ENCODE measurements at places on chromosomes 13 and 19.
A peak's percentile ranks its signal among the peaks of the same experiment; 100 is the strongest.

DNA sequence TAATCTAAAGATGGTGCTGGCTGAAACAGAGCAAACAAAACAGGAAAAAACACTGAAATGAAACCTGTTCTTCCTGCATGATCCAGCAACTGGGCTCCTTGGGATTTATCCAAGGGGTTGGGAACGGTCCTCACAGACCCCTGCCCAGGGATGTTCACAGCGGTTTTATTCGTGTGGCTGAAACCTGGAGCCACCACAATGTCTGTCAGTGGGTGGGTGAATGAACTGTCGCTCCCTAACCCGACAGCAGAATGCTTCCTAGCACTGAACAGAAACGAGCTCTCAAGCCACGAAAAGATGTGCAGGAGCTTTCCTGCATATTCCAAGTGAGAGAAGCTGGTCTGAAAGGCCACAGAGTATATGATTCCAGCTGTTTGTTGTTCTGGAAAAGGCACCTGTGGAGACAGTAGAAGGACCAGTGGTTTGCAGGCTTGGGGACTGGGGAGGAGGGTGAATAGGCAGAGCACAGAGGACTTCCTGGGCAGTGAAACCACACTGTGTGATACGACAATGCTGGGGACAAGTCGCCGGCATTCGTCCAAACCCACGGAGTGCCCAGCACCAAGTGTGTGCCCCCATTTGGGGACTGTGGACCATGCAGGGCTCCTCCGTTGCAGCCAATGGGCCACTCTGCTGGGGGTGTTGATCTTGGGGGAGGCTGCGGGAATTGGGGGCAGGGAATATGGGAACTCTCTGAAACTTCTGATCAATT, 73.9 kb downstream of the TEX29 start:
- DNase-seq, result no peak

DNA sequence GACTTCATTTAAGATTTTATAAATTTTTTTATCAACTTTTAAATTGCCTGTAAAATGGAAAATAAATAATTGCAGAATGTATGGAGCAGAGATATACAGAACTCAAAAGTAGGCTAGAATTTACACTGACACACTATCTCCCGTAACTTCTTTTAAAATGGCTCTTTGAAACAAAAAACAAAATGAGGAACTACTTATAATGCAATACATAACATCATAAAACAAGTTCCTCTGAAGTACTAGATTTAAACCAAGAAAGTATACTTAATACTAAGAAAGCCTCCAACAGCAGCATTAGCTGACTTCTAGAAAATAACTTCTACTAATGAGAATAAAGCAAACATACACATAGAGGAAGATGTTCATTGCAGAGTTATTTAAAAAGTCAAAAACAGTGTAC, 17.0 kb downstream of the RBM26 start:
- DNase-seq, result no peak

DNA sequence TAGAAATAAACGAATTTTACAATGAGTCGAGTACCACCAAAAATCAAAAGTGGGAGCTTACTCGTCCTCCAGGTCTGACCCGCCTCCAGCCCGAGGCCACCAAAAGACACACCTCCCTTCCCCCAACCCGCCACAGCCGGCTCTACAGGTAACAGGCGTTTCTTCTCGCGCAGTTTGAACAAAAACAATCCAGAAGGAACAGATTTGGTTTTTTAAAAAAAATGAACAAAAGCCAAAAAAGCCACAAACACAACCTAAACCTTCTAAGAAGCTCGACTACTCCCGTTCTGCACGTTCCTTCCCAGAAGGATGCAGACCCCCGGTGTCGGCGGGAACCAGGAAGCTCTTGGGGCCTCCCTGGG, 671 bp downstream of the ZDHHC20 start:
- no peak for DNase-seq

DNA sequence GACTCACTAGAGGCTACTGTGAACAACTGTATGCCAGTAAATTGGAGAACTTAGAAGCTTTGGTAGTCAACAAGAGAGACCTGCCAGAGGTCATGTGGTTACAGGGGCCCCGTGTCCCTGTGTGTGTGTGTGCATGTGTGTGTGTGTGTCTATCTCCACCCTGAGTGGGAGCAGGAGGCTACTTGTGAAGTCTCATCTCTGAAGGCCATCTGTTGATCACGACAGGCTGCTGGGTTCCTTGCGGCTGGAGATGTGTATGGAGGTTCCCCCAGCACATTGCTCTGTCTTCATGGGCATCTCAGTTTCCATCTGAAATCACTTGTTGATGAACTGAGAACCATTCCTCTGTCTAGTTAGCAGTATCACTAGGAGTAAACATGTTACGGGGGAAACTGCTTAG, 58.2 kb upstream of the TEX29 start:
- DNase-seq, result no peak

- DNase-seq, result peak; percentile 16
These were observed 170.6 kb downstream of the FLT1 start for GRCh38 chr13:28324181-28324789.

DNA sequence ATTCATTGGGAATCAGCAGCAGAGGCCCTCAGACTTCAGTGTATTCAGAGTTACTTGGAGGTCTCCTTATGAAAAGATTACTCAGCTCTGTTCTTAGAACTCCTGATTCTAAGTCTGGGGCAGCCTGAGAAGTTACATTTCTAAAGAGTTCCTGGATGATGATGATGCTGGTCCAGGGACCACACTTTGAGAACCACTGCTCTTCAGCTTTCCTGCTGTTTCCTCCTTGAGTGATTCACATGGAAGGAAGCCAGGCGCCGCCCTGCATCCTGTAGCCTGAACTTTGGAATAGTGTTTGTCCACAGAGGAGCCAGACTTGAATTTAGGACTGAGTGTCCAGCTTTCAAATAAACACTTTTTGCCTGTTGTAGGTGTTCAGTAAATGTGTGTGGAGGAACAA, 2.9 kb downstream of the CEBPG start:
- no peak for DNase-seq

DNA sequence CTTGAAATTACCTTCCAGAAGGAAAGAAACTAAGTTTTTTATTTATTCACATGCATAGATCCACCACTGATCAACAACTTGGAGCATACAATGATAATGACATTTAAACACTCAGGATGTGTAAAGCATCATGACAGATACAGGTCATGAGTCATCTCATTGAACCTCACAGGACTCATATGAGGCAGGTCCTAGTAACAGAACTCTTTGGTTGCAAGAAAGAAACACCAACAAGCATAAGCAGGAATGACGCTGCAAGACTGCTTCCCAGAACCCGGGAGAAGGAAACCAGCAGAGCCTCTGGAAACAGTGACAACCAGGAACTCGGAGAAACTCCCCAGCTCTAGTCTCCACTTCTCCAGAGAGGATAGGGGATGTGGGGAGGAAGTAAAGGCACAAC, 60.8 kb upstream of the IPO5 start:
- DNase-seq, result peak; percentile 5

GRCh38 chr19:17454576-17455071, 6.1 kb downstream of the NXNL1 start:
- no peak for DNase-seq

DNA sequence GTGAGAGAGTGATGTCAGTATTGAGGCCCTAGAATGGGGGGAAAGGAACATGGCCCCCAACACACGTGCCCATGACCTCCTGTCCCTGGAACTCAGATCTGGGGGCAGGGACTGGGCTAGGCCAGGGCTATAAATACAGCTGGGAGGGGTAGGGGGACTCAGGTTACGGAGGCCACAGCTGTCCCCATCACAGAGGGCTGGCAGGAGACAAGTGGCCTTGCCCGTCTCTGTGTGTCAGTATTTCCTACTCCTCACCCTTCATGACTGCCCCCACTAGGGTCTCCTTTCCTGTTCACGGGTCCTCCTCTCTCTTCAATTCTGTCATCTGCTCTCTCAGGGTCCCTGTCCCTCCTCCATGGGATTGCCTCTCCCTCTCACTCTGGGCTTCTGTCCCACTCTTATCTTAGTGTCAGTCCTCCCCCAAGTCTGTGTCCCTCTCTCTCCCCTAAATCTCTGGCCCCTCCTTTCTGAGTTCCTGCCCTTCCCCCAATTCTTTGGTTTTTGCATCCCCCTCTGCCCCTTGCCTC, 687 bp upstream of the HRC start:
- DNase-seq, result no peak

DNA sequence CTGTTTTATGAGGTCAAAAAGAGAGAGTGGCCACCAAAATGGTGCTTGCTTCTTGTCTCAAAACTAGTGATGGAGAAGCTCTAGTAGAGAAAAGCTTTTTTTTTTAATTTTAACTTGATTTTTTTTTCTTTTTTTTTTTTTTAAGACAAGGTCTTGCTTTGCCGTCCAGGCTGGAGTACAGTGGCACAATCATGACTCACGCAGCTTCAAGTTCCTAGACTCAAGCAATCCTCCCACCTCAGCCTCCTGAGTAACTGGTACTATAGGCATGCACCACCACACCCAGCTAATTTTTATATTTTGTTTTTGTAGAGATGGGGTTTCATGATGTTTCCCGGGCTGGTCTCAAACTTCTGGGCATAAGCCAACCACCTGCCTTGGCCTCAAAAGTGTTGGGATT, 279.0 kb downstream of the TBC1D4 start:
- no peak for DNase-seq

DNA sequence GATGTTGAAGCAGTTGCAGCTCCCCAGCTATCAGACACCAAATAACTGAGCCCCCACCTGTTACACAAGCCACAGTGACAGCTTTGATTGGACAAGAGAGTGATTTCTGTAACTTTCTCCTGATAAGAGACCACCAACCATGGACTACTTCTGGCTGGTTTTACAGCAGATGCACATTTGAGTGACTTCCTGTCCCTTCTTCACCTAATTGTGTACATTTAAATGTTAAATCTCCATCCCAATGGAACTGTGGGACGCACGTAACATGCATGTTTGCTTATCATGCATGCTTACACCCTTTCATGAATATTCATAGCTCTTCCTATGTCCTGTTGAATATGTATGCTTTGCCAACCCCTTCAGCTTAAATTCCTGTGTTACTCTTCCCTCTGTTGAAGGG, 6.0 kb upstream of the TNFSF11 start:
- DNase-seq, result no peak

- no peak for DNase-seq
These were observed 45.6 kb upstream of the UBE2L5 start for GRCh38 chr13:30376426-30377311.

DNA sequence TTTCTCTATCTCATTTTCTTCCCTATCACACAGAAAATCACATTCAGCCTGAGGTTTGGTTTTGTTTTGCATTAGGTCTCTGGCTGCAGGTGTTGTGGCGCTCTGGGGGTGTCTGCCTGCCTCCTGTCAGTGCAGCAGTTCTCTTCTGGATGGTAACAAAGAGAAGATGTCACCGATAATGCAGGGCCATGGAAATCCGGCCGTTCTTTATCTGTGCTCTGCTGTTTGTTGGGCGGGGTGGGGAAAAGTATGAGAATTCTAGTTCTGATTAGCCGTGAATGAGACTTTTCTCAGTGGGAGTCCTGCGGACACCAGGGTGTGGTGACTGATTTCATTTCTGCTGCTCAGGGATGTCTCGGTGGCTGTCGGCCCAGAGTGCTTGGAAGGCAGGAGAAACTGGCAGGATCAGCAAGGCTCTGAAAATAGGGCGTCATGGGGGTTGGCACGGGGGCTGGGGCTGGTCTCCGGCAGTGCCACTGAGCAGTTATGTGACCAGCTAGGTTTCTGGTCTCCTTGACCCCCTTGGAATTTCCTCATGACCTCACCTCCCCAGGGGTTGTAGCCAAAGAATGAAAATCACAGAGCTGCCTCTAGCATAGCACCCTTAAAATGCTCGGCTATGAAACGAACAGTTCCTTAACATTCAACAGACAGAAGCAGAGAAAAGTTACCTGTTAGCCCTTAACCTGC, 5.0 kb downstream of the RNF113B start:
- no peak for DNase-seq

DNA sequence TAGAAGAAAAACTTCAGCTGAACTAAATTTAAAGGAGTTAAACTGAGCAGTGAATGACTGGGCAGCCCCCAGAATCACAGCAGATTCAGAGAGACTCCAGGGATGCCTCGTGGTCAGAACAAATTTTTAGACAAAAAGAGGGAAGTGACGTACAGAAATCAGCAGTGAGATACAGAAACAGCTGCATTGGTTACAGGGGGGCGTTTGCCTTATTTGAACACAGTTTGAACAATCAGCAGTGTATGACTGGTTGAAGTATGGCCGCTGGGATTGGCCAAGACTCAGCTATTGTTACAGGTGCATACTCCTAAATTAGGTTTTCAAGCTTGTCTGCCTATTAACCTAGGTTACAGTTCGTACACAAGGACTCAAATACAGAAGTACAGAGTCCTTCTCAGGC, 2.2 kb upstream of the SPRYD7 start:
- no peak for DNase-seq

DNA sequence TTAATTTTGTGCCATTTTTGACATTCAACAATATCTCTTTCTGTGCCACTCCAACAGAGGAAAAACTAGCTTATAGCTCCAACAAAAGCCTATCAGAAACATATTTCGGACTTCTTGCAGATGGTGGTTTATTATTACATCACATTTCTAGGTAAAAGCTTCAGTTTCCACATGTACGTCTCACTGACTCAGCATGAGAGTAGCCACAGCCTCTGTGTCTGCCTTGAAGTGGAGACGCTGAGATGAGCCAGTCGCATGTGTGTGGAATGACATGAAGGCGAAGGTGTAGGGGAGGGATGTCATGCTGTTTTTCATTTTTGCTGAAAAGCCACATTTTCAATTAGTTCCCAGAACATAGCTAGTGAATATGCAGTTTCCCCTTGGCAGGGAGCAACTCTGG, 598.6 kb downstream of the EFNB2 start:
- no peak for DNase-seq

GRCh38 chr19:7196763-7197118, 97.5 kb downstream of the INSR start:
- DNase-seq, result no peak
